ENCODE measurements at places on chromosomes 3 and 15.

DNA sequence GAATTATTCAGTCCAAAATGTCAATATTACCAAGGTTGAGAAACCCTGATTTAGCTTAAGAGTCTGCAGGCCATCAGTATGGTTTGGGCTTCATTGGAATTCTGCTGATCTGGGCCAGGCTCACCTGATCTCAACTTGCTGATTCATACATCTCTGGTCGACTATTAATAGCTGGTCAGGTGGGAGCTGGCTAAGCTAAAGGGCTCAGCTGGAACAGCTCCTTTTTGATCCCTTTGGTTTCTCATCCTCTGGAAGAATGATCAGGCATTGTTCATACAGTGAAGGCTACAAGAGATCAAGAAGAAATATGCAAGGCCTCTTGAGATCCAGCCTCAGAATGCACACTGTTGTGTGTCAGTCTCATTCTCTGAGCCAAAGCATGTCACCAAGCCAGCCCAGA lies 123.3 kb upstream of the MME start:
- DNase-seq = no peak

DNA sequence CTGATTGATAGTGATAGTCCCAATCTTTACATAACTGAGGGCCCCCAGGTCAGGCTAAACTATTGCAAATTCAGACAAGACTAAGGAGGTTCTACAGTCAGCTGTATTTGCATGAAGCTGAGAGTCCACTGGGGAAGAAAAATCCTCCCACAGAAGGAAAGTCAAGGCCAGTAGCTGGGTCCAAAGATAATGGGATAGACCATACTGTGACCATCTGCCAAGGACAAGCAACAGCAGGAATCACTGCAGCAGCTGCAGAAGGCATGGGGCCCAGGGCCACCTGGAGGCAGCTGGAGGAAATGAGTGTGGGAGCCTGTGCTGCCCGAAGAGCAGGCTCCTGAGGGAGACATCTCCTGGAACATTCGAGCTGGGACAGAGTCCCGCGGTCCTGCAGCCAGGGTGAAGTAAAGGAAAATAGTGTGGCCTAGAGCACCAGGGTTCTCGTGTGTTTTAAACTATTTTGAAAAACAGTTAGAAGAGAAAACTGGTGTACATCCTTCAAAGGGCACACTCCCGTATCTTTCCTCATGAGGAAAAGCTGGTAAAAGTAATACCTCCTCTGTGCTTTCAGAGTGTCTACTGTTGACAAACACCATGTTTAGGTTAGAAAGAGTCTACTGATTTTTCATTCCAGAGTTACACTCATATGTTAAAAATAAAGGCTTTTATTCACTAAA lies 13.2 kb upstream of the TMEM212 start:
- peak; percentile 27 for DNase-seq

GRCh38 chr15:25990220-25990619 lies 127.1 kb upstream of the ATP10A start:
- DNase-seq = no peak

- DNase-seq = no peak
These were observed 155.2 kb downstream of the UACA start for GRCh38 chr15:70608144-70608543.

GRCh38 chr15:89486726-89487050 lies 9.7 kb downstream of the RHCG start:
- DNase-seq = peak; percentile 27

DNA sequence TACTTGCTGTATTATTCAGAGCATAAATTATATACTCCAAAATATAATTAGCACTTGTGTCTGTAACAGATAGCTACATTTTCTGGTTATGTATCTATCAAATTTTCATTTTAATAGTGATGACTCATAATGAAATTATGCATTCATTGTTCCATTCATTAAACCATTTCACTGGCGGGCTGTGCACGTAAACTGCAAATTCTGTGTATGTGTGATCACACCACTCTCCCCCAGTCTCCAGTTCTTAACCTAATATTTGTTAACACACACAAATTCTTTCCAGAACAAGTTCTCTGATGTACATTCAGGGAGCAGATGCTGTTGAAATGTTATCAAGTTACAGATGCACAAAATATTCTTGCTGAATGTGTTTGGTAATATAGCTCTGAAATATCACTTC lies 3.8 kb upstream of the KCNMB2 start:
- DNase-seq = no peak

- no peak for DNase-seq
These were observed 55.4 kb downstream of the CYP19A1 start for GRCh38 chr15:51283026-51283425.

DNA sequence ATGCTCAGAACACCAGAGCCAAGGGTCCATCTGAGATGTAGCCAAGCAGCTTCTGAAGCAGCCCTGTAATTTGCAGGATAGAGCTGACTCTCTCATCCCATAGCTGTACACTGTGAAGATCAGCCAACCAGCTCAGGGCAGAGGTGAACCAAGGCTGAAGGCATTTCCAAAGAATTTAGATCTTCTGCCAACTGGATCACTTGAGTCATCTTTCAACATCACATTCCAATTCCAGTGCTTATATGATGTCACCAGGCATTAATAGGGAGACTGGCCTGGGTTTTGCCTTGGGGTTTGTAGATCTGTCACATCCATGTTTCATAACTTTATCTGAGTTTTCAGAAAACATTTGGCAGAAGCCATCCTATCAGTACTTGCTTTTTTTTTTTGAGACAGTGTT lies 98.2 kb downstream of the NR2F2 start:
- DNase-seq = no peak

- no peak for DNase-seq
These were observed 475 bp downstream of the EIF4E3 start for GRCh38 chr3:71724584-71725270.

GRCh38 chr3:119628816-119629445 lies 31.2 kb downstream of the PLA1A start:
- peak; percentile 39 for DNase-seq

- DNase-seq = no peak
These were observed 44.9 kb downstream of the OXSR1 start for GRCh38 chr3:38210141-38210757.

DNA sequence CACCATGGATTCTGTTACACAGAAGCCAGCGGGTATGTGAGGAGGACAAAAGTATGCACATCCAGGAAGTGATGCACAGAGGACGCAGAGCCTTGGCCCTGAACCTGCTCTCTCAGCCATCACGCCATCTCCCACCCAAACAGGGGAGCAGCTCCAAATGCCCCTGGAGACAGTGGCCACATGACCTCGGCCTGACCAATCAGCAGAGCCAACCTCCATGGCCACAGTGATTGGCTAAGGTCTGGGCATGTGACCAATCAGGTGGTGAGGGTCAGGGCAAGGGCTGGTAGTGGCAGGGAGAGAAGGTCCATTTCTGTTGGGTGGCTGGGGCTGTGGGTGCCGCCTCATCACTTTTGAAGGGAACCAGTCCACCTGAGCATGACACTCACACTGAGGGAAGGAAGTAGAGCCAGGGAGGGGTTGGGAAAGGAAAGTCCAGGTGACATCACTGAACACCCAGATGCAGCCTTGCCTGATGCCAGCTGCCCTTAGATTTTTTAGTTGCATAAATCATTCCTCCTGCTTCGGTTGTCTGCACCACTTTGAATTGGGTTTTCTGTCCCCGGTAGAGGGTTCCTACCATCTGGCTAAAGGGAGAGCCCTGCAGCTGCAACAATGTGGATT lies 70.3 kb upstream of the IQSEC1 start:
- no peak for DNase-seq

- no peak for DNase-seq
These were observed 26.6 kb upstream of the PLXNA1 start for GRCh38 chr3:126956361-126956760.

DNA sequence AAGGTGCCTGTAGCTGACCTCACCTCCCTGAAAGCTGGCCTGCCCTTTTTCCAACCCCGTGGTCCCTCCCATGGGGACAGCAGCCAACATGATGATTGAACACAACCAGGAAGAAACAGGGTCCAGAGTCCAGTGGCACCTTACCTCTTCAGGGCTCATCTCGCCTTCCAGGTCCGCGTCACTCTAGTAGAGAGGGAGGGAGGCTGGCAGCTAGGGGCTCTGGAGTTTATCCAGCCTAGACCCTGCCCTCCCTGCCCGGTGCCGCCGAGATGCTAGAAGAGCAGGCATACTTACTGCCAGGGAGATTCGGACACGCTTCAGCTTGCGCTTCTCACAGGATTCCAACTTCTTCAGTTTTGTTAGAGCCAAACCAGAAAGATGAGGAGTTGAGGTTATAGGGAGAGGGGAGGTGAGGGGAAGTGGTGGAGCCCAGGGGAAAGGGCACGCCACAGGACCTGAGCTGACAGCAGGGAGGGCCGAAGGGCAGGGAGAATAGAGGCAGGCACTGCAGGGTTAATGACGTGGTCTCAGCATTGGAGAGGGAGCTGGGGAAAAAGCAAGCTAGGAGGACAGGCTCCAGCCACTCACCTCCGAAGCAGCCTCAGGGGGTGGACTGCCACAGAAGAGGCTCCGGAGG lies 9.1 kb downstream of the CLCN2 start:
- no peak for DNase-seq

DNA sequence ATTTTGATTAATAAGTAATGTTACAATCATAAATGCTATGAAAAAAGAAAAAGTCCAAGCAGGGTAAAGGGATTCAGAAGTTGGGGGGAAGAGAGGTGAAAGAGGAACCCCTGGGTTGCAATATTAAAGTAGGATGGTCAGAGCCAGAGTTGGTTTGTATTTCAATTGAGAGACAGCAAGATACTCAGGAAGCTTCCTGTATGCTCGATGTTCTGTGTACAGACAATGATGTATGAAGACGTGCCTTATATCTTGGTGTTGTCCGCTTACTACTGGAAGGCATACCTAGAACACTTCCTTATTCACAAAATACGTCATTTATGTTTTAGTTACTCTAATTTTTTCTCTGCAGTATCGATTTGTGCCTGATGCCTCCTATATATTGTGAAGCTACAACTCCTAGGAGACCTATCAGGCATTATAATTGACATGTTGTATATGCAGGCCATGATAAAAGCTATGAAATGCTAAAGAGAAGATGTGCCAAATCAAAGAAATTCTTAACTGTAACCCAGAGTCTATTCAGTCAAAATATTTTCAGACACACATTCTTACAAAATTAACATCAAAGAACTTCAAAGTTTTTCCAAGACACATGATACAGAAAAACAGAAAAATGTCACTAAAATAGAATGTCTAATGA lies 87.5 kb downstream of the TBL1XR1 start:
- DNase-seq = no peak

DNA sequence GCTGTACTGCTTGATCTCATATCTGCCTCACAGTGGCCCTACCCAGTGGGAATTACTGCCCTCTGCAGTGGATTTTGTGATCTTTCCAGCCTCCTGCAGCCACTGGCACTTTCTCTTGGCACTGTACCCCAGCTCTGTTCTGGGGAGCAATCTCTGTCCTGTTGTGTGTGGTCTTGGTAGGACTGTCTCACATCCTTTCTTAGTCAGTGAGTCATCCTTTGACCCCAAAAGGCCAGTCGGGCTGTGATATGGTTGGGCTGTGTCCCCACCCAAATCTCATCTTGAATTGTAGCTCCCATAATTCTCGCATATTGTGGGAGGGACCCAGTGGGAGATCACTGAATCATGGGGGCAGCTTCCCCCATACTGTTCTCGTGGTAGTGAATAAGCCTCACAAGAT lies 133.3 kb upstream of the TPM1 start:
- no peak for DNase-seq

DNA sequence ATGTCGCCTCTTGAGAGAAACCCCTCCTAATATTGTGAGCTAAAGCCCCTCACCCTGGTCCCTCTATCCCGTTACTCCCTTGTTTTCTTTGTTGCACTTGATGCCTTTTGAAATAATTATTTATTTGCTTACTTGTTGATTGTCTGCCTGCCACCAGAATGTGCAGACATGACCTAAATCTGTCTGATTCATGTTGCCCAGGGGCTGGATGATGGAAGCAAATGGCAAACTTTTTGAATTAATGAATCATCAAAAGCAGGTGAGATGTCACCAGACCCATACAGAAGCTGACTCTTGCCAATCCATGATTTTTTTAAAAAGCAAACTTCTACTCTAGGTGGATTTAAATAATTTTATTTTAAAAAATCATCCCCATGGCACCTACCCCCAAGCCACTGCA lies 49.3 kb downstream of the GRIP2 start:
- DNase-seq = no peak

- no peak for DNase-seq
These were observed 161.6 kb upstream of the ANKRD28 start for GRCh38 chr3:15959434-15959811.

GRCh38 chr15:75468913-75469598 lies 17.6 kb upstream of the SIN3A start:
- DNase-seq = no peak

DNA sequence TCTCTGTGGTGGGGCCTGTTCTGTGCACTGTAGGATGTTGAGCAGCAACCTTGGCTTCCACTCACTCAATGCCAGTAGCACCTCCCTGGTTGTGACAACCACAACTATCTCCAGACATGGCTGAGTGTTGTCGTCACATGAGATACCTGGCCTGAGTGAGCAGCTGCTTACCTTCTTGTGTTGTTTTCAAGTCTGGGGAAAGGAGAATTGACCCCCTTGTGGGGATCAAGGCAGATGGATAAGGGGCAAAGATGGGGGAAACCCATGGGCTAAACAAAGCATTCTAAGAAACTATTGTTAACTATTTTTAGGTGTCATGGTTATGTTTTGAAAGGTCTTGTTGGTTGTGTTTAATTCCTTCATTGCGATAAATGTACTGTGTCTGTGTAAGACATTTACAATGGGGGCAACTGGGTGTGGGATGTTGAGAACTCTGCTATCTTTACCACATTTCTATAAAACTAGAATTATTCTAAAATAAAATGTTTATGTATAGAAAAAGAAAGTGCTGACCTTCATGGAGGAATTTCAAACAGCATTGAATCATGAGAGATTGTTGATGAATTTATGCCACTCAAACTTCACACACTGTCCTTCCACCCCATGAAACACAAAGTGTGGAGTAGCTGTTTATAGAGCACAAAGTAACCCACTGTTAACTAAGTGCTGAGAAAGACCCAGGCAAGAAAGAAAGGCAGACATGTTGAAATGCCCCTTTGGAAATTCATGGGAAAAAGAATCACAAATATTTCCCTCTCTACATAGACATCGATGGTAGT lies 48.4 kb upstream of the SPTSSB start:
- DNase-seq = no peak

- no peak for DNase-seq
These were observed 193.9 kb downstream of the ZNF621 start for GRCh38 chr3:40718681-40719080.

- no peak for DNase-seq
These were observed 104.0 kb downstream of the ABHD5 start for GRCh38 chr3:43794776-43795175.

DNA sequence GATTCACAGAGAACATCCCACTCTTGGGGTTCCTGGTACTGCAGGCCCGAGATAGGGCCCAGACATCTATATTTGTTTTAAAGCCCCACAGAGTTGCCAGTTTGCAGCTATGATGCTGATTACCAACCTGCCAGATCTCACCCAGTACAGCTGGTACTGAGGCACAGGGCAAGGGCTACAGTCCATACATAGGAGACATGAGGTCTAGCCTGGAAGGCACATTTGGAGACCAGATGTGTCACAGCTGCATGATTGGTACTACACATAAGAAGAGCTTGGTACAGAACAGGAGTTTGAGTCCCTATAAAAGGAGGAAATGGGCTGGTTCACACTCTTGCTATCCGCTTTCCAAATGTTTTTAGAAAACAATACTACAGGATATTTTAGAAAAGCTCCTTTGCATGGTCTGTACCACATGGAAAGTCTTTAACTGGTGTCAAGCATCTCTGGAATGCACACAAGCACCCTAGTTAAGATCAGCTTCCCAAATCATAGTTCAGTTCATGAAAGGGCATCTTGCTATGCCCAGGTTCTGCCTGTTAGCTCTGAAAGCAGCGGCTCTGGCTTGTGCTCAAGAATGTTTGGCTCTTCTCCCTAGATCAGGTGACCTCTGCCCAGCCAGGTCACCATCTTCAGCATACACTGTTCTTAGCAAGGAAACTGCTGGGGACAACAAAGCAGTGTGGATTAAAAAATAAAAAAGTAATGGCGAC lies 20.6 kb downstream of the MTMR14 start:
- no peak for DNase-seq

Measured in CD4-positive, alpha-beta T cell treated with Interleukin-4 for 1 hour (primary cell).